Left ventricle myocardium superior (tissue), 1 donor: ENCODE measurements at places on chromosomes 12 and 14. TPM values are rescaled to one million over a fixed set of nuclear protein-coding genes. Genes with fewer than 3 reads are reported as not detected.

Gene ABCB9
- total RNA-seq, result 4.6 TPM

DNA sequence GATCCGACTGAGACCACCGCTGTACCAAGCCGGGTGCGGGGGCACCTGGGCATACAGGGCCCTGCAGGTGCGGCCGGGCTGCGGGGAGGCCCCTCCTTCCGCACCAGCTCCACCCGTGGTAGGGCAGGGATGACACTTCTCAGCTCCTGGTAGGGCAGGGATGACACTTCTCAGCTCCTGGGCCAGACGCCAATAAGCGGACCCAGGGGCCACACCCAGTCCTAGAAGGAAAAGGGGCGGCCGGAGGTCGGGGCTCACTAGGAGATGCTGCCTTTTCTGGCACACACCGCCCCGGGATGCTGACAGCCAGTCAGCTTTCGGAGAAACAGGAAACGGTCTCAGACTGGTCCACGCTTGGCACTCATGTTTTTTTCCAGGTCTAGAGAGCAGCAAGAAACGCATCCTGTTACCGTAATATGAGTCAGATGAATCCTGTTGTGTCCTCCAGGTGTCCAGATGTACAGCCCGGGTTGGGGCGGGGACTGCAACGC, 34.8 kb downstream of the NFKBIA start:
- DNase-seq, result no peak

DNA sequence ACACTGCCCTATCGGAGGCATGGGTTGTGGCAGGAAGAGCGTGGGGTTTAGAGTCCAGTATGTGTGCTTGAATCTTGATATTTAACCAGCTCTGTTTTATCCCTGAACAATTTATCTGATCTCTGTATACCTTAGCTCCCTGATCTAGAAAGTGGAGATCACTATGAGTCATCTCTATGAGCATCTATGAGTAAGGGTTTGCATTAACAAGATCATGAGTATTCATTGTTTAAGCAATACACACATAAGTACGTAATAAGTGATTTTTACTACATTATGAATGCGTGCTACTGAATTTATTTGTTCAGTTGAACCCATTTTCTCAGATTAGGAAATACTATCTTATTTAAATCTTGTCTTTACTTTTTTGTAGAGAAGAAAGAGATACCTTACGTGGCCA, 49.4 kb downstream of the GPATCH2L start:
- DNase-seq, result no peak

- DNase-seq, result no peak
Measured at GRCh38 chr14:23609001-23609400, 27.2 kb upstream of the DHRS2 start.

- no peak for DNase-seq
Measured at GRCh38 chr12:24352363-24352762, 402.9 kb upstream of the SOX5 start.

DNA sequence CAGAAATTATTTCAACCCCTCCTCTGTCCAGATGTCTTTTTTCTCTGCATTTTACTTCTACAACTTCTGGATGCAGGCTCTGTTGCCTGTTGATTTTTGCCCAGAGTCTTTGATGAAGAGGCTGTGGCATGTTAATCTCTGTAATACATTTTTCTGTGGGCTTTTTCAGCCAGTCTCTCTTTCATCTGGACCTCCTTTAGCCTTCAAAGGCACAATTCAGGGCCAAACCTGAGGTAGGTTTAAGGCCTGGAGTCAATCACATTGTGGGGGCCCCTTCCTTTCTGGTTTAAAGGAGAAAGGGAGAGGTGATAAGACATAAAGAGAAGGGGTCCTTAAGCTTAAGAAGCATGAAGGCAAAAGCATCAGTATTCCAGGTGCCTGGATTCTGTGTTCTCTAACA, 553.7 kb downstream of the FLRT2 start:
- DNase-seq, result no peak

- no peak for DNase-seq
Measured at GRCh38 chr12:92574911-92575570, 127.7 kb upstream of the PLEKHG7 start.

Gene TPI1
- total RNA-seq, result 855 TPM

- DNase-seq, result peak; percentile 36
Measured at GRCh38 chr12:16605642-16606116, 283 bp downstream of the LMO3 start.

Gene SLCO1B1
- not detected for total RNA-seq

GRCh38 chr14:91516663-91517388, 6.7 kb upstream of the PPP4R3A start:
- no peak for DNase-seq
